NCI-H146 (cell line): ENCODE measurements at places on chromosomes 6 and 20.

DNA sequence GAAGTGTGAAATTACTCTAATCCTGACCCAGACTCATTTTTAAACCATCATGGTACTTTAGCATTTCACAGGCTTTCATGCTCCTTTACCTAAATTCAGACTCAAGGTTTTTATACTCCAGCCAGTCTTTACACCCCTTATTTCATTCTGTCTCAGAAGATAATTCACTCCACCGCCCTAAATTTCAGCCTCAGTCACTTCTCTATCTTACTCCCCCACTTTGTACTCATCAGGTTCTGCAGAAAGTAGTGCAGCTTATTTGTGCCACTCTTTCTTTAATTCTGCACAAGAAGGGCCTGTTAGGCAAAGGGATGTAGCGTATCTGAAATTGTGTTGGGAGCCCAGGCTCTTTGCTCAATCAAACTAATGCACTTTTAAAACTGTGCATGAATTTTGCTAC is 205.5 kb downstream of the ARHGAP18 start:
- DNase-seq, result no peak

DNA sequence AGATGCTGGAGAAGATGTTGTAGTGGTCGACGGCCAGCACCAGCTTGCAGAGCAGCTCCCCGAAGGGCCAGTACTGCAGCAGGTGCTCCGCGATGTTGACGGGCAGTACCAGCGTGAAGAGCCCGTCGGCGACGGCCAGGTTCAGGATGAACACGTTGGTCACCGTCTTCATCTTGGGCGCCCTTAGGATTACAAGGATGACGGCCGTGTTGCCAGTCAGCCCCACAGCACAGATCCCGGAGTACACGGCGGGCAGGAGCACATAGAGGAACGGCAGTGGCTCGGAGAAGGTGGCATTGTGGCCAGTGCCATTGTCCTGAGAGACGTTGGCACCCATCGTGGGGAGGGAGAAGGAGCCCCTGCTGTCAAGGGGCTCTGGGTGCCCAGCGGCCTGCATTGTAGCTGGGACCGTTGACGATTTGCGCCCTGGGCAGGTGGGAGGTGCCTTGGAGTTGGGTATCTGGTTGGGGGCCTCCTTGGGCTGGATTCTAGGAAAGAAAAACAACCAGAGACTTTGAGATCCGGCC is 867 bp downstream of the NPBWR2 start:
- no peak for DNase-seq

DNA sequence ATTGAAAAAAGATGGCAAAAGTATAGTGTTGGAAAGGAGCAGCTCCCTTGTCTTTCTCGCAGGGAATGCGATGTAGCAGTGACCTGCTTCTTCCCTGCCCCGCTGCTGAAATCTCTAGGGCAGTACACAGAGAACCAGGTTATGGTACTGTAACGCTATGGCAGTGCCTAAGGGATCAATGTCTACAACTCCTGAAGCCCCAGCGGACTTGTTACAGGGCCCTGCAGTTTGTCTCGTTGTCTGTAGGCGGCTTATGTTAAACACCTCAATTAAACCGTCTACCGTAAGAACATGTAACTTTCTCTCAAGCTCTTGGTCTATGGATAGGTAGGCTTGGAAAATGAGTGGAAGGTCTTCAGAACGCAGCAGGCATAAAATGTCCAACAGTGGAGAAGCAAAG is 44.8 kb upstream of the SLC17A4 start:
- DNase-seq, result no peak

- DNase-seq, result no peak
Measured at GRCh38 chr6:37867756-37868446, 48.4 kb downstream of the ZFAND3 start.

- DNase-seq, result no peak
Measured at GRCh38 chr20:57913156-57913930, 203.5 kb upstream of the PMEPA1 start.

DNA sequence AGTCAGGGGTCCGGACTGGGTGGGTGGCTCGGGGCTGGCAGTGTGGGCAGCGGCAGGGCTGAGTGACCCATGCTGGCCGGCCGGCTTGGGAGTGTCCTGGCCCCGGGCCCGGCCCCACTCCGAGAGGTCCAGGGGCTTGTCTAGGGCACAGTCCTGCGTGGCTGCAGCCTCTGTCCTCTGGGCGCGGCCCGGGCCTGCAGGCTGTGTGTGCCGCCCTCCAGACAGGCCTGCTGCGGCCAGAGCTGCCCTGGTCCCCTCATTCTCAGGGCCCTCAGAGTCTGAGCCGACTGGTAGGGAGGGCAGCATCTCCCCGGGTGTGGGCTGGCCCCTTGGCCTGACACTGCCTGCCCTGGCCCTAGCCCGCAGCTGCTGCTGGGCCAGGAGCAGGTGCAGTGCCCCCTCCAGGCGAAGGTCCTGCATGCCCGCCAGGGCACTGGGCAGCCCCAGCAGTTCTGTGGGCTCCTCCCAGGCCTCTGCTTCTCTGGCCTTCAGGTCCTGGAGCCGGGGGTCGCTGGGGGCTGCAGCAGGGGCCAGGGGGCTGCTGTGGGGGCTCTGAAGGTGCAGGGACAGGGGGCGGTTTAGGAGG is 6.9 kb upstream of the CABLES2 start:
- DNase-seq, result no peak

DNA sequence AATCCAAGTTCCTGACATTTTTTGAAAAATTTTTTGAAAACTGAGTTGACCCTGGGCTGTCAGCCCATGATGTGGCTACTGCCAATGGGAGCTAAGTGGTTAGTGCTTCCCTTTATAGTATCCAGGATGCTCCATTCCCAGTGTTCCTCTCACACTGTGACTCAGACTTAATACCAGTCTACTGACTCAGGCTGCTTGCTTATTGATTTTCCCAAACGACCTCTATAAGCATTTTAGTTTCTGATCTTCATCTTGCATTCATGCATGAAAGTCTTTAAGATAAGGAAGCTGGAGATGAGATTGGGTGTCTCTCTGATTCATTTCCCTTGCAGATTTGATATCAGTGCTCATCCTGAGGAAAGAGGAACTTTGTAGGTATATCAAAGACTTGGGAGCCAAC is 560.0 kb downstream of the TBC1D32 start:
- DNase-seq, result no peak

DNA sequence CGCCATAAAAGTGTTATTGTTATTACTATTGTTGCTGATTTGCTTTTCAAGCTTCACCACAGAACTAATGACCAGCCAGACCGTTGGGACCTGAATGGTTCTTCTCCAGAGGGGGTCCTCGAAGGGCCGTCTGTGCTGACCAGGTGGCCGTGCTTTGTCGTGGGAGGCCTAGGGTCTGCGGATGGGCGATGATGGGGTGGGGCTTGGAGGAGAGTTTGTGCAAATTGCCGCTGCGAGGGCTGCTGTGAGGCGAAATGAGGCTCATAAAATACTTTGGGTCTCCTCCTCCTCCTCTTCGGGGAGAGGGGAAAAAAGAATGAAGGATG is 6.0 kb upstream of the ZBTB22 start:
- DNase-seq, result peak; percentile 89

- peak; percentile 63 for DNase-seq
Measured at GRCh38 chr6:1604158-1605003, 5.3 kb upstream of the FOXC1 start.

GRCh38 chr20:56373942-56374341 is 15.2 kb downstream of the FAM210B start:
- no peak for DNase-seq

- no peak for DNase-seq
Measured at GRCh38 chr6:106446287-106446885, 85.9 kb downstream of the CRYBG1 start.

- no peak for DNase-seq
Measured at GRCh38 chr20:19024296-19025035, 188.0 kb upstream of the SLC24A3 start.

- DNase-seq, result no peak
Measured at GRCh38 chr6:23003671-23004467, 434.5 kb downstream of the HDGFL1 start.

DNA sequence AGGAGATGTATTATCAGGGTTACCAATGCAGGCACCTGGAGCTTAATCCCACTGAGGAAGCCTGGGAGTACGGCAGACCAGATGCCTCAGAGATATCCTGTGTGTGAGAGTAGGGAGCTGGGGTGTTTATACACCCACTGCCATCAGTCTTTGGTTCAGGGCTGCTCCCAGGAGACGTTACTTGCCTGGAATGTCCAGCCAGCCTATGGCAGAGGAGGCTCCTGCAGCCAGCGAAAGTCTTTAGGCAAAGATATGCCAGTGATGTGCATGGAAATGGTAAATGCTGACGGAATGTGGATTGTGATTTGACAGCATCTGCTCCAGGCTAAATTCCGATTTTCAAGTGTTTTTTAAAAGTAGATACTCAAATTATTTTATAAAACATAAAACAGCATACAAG is 282.0 kb downstream of the BTBD3 start:
- DNase-seq, result no peak

DNA sequence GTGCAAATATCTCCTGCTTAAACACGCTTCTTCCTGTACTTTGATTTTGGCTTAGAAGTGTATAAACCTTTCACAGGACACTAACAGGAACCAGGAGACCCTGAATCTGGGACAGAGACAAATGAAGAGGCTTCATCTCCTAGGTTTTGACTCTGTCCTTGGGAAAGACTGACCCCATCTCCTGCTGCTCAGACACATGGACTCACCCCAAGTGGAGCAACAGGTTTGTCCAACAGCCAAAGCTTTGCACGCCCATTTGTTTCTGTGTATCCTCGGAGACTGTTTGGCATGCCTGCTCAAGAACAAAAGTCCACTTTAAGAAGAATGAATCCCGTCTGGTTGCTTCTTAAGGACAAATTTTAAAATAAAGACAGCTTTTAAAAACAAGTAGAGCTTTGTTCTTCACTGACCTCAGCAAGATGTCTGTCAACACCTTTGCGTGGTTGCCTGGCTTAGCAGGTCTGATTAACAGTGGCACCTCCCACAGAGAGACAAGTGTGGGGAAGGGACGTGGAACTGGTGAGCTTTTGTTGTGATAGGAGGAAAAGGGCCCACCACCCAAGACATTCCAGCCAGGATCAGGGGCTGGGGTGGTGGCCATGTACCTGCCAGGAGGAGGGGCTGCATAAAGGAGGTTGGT is 202.6 kb downstream of the SOD2 start:
- no peak for DNase-seq

GRCh38 chr6:43900916-43901732 is 131.1 kb downstream of the VEGFA start:
- peak; percentile 35 for DNase-seq

DNA sequence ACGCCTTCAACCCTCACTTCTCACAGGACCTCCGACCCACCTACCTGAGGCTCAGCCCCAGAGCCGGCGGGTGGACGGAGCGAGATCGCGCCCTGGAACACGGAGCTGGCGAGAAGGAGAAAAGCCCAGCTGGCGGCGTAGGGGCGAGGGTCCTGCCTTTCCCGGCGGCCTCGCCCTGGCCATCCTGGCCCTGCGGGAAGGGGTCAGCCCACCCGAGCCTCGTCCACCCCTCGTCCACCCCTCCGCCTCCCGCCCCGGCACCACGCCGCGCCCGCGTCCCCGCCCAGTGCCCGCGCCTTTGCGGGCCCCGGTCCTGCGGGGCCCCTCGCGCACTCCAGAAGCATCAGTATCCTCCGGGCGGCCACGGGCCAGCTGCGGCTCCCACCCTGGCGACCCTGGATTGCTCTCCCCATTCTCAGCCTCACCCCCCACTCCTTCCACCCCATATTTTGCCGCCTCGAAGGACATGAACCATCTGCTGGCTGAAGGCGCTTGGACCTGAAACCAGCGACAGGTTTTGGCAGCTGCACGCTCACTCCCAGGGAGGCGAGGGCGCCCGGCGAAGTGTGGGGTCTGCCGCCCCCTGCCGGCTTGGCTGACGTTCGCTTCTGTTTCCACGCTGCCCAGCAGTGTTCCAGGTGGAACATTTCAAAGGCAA is 65.1 kb downstream of the PLG start:
- DNase-seq, result peak; percentile 75

DNA sequence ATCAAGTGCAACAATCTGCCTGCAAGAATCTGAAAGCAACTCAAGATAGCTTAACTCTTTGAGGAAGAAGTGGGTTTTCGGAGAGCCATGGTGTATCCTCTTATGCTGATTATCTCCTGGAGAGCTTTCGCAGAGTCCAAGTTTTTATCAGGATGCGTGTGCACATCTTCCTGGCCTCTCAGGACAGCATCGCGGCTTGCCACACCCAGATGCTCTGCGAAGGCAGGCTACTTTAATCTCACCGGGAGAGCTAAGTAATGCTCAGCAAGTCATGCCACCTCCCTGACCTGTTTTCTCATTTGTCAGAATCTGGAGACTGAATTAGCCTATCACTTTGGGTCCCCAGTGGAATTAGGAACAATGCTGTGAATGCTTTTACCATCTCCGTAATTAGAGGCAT is 52.9 kb downstream of the TTI1 start:
- DNase-seq, result no peak

GRCh38 chr6:106735136-106735633 is 105.8 kb downstream of the QRSL1 start:
- DNase-seq, result no peak

DNA sequence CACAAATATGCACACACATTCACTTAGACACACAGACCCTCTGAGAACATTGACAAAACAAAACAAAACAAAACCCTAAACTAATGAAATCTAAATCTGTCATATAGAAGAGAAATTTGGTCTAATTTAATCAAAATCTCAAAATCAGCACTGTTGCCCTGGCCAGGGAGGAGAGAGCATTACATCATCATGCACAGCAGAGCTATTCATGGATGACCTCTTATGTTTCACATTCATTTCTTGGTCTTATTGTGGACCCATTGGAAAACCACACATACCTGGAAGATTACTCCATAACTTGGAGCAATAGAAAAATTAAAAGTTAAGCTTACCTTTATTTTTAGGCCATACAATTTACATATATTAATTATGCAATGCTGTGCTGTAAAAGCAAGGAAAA is 1223.6 kb upstream of the GJE1 start:
- DNase-seq, result no peak

DNA sequence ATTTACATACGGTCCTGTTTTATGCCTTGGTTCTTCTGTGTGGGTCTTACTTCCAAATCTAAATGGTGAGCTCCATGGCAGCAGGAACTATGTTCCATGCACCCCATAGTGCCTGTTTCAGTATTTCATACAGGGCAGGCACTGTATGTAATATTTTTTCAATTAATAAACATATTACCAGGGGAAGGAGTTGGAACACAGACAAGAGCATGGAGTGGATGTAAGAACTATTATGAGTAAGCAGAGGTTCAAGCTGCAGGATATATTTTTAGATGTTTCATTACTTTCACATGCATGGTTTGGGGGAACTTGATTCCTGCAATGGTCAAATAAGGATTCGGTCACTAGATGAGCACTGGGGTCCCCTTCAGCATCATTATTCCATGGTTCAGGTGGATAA is 108.3 kb downstream of the KIF13A start:
- no peak for DNase-seq

DNA sequence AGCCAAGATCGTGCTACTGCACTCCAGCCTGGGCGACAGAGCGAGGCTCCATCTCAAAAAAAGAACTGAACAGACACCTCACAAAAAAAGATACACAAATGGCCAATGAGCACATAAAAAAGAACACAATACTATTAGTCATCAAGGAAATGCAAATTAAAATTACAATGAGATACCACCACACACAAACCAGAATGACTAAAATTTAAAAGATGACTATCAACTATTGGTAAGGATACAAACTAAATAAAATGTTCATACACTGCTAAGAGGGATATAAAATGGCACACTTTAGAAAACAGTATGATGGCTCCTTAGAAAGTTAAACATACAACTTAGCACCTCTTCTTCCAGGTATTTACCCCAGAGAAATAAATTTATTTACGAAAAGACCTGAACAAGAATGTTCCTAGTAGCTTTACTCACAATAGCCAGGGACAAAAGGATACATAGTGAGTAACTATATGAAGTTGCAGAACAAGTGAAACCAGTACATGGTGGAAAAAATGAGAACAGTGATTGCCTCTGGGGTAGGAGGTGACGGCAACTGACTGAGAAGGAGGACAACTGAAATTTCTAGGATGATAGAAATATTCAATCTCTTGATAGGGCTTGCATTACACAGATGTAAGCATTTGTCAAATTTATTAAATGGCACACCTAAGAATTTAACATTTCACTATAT is 53.2 kb downstream of the FAM8A1 start:
- DNase-seq, result no peak
